ENCODE measurements at places on chromosomes 1 and 21. TPM values are rescaled to one million over a fixed set of nuclear protein-coding genes. Genes with fewer than 3 reads are reported as not detected.

VSIG8 gene
- total RNA-seq: not detected

RGS7 gene
- 0.72 TPM for total RNA-seq

KRTAP19-1 gene
- total RNA-seq: not detected

VAV3 gene
- total RNA-seq: 0.18 TPM

APOBEC4 gene
- not detected for total RNA-seq

RNF19B gene
- 9.2 TPM for total RNA-seq

Measured in IMR-90 (cell line).